ENCODE measurements at places on chromosomes 3 and 15. TPM values are rescaled to one million over a fixed set of nuclear protein-coding genes. Genes with fewer than 3 reads are reported as not detected.

NRG4 gene
- not detected for total RNA-seq

ADAMTS17 gene
- not detected for total RNA-seq

TTC21A gene
- 2.0 TPM for total RNA-seq

CHCHD6 gene
- 11.1 TPM for total RNA-seq

PDIA5 gene
- 63.0 TPM for total RNA-seq

CFAP20DC gene
- 0.82 TPM for total RNA-seq

CA12 gene
- 24.0 TPM for total RNA-seq

STAB1 gene
- 0.15 TPM for total RNA-seq

DUOX2 gene
- total RNA-seq: under 0.01 TPM

HESX1 gene
- not detected for total RNA-seq

VWA5B2 gene
- total RNA-seq: 1.3 TPM

AHSG gene
- not detected for total RNA-seq

OR5K3 gene
- total RNA-seq: not detected

KCNMB3 gene
- 1.3 TPM for total RNA-seq

MESP2 gene
- 1.6 TPM for total RNA-seq

MEGF11 gene
- not detected for total RNA-seq

SLC12A8 gene
- total RNA-seq: 8.4 TPM

CCDC54 gene
- total RNA-seq: not detected

TRH gene
- not detected for total RNA-seq

PLA1A gene
- total RNA-seq: 0.08 TPM

GRAMD1C gene
- total RNA-seq: 13.1 TPM

RTP1 gene
- total RNA-seq: under 0.01 TPM

PLSCR4 gene
- total RNA-seq: 52.2 TPM

ATOSA gene
- 18.5 TPM for total RNA-seq

FAN1 gene
- 12.6 TPM for total RNA-seq

TRIM71 gene
- total RNA-seq: not detected

SYNPR gene
- not detected for total RNA-seq

PP2D1 gene
- total RNA-seq: not detected

MORC1 gene
- not detected for total RNA-seq

SEMA3G gene
- not detected for total RNA-seq

P3H2 gene
- 2.6 TPM for total RNA-seq

HAUS2 gene
- total RNA-seq: 16.5 TPM

STRIT1 gene
- total RNA-seq: not detected

LSAMP gene
- total RNA-seq: 4.1 TPM

ATP2B2 gene
- not detected for total RNA-seq

CATSPER2 gene
- total RNA-seq: 0.45 TPM

LZTFL1 gene
- 9.1 TPM for total RNA-seq

All from smooth muscle cell of the coronary artery (primary cell).